ENCODE measurements at places on chromosomes 5 and 9.

DNA sequence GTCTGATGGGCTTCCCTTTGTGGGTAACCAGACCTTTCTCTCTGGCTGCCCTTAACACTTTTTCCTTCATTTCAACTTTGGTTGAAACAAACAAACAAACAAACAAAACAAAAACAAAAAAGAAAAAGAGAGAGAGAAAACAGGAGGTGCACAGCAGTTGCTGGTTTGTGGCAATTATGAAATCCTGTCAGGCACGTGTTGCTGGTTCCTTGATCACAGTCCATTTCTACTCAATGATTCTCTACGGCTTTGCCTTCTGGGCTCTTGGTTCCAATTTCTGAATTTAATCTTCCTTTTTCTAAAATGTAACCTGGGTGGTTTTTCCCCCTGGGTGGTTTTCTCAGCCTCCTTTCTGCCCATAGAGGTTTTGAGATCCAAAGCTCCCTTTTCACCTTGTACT is 17.8 kb upstream of the PANK3 start:
- no peak for DNase-seq

GRCh38 chr5:22295832-22296231 is 557.3 kb downstream of the CDH12 start:
- no peak for DNase-seq

- DNase-seq: no peak
Observed at GRCh38 chr5:138869763-138870500, 5.2 kb downstream of the LRRTM2 start.

DNA sequence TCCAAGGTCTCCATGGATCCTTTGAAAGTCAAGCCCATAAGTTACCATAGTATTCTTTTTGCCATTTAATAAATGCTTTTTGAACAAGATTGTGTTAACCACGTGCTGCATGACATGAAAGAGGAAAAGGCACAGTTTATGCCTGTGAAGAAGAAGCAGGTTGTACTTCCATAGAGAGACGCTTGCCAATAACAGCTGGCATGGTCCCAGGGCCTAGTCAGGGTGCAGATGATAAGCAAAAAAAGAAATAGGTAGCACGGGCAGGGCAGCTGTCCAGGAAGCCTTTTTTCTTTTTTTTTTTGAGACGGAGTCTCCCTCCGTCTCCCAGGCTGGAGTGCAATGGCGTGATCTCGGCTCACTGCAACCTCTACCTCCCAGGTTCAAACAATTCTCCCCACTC is 71.8 kb upstream of the CLINT1 start:
- DNase-seq: no peak

GRCh38 chr5:81181576-81182316 is 51.4 kb upstream of the CKMT2 start:
- no peak for DNase-seq

DNA sequence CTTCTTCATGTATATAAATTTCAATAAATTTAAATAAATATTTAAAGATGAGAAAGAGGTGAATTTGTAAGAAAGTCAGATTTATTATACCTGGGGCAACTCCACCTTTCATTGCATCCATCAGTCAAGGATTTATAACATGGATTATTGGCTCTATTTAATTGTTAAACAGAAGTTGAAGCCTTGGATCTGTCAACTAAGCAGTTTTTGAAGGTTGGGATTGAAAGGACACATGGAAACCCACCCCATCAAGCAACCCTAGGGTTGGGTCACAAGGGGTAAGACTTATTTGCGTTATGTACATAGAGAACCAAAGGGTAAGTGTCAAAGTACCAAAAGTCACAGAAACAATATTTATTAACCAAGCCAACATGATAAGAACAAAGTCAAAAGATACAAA is 342.5 kb downstream of the ELAVL2 start:
- no peak for DNase-seq

GRCh38 chr9:126861707-126862103 is 1.3 kb downstream of the ZBTB34 start:
- no peak for DNase-seq

DNA sequence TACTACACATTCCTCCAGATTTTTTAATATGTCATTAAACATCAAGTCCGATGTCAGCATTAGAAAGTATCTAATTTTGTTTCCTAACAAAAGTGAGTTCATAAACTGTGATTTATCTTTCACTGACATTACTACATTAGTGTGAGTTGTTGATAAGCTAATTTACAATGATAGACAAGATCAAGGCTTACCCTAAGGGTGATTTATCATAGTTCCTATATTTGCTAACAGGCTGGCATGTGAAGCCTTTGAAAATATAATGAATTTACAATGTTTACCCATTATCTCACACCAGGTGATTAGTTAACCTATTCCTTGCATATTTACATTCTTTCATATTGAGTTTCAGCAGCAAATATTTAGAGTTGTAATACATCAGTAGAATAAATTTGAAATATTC is 1096.9 kb upstream of the NUDT12 start:
- DNase-seq: no peak

- peak; percentile 55 for DNase-seq
Observed at GRCh38 chr5:148224117-148224742, 14.1 kb upstream of the MARCOL start.

DNA sequence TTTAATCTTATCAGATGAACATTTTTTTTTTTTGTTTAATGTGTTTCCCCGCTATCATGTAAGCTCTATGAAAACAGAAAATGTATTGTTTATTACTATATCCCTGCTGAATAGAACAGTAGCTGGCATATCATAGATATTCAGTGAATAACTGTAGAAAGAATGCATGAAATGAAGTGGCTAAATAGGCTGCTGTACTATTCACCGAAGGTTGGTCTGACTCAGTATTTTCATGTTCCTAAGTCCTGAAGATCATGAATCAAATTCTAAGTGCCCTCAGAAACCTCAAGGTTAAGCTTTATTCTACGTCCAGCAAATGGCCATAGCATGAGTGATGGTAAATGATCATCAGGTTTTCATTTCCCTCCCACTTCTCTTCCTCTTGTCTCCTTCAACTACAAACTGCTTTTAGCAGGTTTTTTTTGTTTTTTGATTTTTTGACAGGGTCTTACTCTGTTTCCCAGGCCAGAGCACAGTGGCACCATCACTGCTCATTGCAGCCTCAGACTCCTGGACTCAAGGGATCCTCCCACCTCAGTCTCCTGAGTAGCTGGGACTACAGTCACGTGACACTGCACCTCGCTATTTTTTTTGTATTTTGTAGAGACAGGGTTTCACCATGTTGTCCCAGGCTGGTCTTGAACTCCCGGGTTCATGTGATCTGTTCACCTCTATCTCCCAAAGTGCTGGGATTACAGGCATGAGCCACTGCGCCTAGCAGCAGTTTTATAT is 19.1 kb upstream of the ZFAND5 start:
- DNase-seq: no peak

- no peak for DNase-seq
Observed at GRCh38 chr9:1052365-1053281, 2.5 kb downstream of the DMRT2 start.

DNA sequence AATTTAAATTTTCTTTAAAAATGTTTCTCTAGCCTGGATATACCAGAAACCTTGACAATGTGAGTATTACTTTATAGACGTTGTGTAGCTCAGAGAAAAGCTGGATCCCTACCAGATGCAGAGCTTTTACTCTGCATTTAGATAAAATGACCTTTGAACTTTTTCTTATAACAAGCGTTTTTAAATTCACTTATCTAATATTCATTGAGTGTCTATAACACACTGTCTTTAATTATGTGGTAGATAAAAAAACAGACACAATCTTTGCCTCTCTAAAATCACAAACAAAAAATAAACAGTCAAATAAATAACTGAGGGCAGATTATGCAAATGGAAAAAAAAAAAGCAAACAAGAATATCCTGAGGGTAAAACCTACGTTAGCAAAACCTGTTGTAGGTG is 773.6 kb downstream of the CDH12 start:
- DNase-seq: no peak

DNA sequence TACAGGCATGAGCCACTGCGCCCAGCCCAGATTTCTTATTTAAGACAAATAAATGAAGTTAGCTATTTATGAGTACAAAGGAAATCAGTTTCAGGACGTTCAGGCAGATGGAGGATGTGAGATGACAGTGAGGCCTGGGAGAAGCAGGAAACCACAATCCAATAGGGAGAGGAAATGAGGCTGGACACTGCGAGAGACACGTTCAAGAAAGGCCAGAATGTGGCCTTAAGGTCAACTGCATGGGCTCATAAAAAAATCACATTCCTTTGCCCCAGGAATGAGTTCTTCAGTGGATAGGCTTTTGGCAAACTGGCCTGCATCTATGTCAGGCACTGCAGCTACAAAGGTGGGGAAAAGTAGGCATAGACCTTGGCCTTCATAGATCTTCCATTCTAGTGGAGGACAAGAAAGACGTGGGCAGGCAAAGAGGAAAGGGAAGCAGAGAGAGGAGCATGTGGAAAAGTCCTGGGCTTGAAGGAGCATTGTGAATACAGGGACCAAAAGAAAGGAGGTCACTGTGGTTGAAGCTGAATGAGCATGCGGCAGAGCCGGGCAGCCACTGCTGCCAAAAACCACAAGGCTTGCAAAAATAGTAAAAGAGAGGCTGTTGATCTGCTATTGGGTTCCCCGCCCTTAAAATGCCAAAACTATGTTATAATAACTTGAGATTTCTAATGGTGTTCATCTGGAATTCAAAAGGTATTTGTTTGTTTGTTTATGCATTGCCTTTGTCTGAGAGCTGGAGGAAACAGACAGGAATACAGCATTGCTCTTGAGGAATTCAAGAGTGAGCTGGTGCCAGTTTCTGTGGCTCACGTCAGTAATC is 133.0 kb downstream of the GNA14 start:
- no peak for DNase-seq

DNA sequence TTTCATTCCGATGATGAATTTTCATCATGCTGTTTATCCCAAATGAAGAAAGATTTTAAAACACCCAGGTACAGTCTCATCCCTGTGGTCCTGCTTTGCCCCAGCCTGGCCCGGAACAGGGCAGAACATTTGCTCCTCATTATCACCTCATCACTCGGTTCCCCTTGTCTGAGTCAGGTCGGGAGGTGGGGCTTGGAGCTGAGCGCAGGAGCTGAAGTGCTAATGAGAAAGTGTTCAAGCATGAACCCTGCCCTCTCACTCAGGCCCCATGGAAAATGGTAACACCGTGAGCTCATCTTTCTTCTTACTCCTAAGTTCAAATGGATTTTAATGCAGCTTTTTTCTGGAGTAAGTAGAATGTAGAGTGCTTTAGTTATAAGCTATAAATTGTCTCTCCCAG is 466.2 kb downstream of the KDM4C start:
- DNase-seq: no peak

DNA sequence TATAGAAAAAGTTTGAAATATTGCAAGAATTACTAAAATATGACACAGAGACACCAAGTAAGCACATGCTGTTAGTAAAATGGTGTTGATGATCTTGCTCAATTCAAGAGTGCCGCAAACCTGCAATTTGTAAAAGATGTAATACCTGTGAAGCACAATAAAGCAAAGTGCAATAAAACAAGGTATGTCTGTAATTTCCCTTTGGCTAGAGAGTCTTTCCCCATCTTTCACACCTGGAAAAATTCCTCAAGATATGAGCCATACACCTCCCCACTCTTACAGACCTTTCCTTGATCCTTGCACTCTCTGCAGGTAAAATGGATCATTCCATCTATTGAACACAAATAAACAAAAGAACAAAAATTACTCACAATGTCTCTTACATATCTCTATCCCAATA is 597.8 kb downstream of the EFNA5 start:
- no peak for DNase-seq

DNA sequence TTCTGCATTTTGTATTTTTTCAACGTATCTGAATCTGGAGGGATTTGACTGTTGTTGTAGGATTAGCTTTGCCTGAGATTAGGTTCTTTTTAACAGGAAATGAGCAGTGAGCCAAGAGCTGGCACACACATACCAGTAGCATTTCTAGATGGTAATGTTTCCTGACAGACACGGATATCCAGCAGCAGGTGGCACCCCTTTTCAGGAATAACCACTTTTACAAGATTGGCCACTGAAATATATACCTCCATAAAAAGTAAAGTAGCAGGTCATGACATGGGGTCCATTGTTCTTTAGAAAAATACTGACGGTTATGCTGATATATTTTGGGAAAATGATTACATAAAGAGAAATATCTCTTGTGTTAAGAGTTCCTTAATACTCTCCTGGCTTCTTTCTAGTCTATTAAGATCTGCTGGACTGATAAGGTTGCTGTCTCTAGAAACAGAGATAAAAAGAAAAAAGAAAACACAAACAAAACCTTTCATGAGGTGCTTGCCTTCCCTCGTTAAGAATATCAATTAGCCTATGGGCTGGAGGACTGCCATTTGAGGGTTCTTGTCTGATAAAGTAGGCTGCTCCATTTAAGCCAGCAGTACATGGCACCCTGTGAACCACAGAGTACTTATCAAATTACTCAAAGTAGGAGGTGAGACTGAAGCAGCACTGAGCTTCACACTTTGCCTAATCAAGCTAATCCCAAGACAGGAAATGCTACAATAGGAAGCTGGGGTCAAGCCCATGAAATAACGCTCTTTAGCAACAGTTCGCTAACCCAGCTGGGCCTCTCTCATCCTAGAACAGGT is 101.6 kb upstream of the PCA3 start:
- no peak for DNase-seq

DNA sequence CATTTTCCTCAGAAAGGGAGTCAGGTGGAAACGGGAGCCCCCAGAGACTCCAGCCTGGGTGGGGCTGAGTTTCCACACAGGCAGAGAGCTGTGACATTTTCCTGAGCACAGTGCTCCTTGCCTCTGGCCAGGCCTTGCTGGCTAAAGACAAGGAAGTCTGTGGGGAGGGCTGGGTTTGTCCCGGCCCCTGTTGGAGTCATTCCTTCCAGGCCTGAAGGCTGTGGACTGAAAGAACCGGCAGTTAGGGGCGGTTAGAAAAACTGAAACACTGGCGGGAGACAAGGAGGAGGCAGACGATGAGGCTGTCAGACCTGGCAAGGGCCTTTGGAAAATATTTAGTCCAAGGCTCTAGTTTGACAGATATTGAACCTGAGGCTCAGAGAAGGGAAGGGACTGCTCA is 29.9 kb downstream of the COL15A1 start:
- no peak for DNase-seq

- no peak for DNase-seq
Observed at GRCh38 chr9:128247226-128247803, 28.5 kb downstream of the GOLGA2 start.

GRCh38 chr5:124262991-124263571 is 483.4 kb downstream of the ZNF608 start:
- no peak for DNase-seq

DNA sequence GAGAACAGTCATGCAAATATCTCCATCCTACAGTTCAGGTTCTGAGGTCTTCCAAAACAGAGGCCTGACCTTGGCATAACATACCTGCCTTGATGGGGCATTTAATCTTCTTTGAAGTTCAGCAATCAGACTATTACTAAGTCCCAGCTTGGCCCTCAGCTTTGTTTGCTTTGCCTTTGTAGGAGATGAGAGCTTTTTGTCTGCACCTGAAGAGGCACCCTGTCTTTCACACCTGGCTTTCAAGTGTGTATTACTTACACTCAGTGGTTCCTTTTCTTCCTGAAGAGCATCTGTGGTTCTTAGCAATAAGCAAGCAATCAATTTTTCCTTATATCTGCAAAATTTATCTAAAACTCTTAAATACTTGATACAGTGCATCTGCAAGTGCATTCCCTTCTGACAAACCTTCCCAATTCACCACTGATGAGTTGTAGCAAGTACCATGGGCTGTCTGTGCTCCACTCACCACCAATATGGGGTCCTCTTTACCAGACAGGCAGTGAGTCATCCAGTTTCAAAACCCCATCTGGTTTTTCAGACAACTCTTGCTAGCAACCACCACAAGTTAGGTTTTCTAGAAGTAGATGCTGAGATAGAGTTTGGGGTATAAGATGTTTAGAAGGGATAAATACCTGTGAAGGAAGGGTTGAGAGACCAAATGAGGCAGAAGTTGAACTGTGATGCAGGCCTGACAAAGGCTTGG is 100.2 kb downstream of the HINT1 start:
- DNase-seq: no peak
